ENCODE measurements at places on chromosomes 3 and 15.

DNA sequence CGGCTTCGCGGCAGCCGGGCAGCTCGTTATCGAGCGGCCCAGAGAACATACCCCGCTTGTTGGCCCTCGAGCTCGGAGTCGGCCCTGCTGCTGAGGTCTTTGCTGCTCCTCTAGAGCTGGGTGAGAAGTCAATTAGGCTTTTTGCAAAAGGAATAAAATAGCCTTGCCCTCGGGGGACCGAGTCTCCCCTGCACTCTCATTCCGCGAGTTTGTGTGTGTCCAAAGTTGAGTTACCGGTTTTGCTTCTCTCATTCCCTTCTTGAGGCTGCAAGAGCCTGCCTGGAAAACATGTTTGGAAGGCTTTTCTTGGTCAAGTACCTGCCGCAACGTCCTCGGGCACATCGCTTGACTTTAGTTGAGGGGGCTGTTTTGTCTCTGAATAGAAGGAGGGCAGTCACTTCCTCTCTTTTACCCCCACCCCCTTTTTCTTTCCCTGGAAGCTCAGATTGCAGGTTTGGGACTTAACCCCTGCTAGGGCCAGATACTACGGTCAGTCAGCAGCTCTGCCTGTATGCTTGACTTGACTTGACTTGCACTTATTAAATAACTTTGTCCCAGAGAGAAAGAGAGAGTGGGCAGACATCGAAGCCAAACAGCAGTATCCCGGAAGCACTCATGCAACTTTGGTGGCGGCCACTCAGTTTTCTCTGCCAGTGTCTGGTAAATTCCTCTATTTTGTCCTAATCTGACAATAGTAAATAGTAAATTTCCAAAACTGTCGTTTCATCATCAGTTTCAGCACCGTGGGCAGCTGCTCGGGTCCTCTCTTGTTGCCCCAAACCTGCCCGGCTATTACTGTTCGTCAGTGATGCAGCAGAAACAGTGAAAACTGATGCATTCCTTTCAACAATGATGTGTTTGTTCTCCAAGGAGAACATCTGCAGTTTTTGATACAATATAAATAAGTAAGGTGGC is 609 bp downstream of the RNF13 start:
- DNase-seq, result peak; percentile 35

- DNase-seq, result no peak
These were observed 35.8 kb downstream of the MYH15 start for GRCh38 chr3:108474581-108474980.

- no peak for DNase-seq
These were observed 45.7 kb upstream of the MYZAP start for GRCh38 chr15:57545995-57546394.

- no peak for DNase-seq
These were observed 13.0 kb downstream of the CPA3 start for GRCh38 chr3:148878095-148878494.

- DNase-seq, result no peak
These were observed 2.9 kb downstream of the FBXL22 start for GRCh38 chr15:63600001-63600615.

- peak; percentile 61 for DNase-seq
These were observed 33.5 kb upstream of the MFSD1 start for GRCh38 chr3:158768361-158768787.

- peak; percentile 56 for DNase-seq
These were observed 4.5 kb downstream of the EIF3J start for GRCh38 chr15:44541282-44541958.

- no peak for DNase-seq
These were observed 347.5 kb downstream of the CNTN4 start for GRCh38 chr3:2446146-2446545.

GRCh38 chr3:111882799-111883198 is 23.7 kb downstream of the PHLDB2 start:
- DNase-seq, result no peak

DNA sequence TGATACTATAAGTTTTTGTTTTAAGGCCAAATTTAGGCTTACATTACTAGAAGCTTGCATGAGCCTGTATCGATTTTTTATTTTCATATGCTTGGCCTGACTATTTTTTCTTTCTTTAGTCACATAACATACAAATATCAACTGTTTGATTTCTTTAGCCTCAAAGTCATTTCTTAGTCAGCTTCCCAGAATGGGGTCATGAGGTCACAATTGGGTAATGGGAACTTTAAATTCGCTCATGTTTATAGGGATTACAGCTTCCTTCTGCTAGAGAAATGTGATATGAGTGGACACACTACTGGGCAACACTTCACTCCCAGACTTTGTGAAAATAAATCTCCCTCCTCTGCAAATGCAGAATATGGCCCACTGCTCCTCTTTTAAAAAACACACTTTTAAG is 9.1 kb upstream of the TIPARP start:
- no peak for DNase-seq

- peak; percentile 83 for DNase-seq
These were observed 163.4 kb downstream of the KLF13 start for GRCh38 chr15:31489801-31490646.

GRCh38 chr3:56347219-56347871 is 120.9 kb downstream of the ERC2 start:
- no peak for DNase-seq

DNA sequence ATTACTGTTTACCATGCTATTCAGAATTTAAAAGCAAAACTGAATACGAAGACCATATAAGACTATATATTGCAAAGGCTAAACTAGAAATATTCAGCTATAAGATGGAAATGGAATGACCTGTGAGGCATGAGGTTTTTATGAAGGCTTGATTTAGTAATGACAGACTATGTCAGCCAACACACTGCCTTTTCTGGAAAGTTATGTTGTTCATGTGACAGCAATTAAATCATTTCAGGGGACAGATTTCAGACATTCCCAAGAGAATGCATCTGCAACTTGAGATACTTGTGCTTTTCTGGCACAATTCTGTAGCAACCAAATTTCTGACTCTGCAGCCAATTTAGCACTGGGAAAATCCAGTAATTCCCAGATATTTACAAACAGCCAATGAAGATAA is 8.6 kb upstream of the GATM start:
- no peak for DNase-seq

GRCh38 chr3:71099997-71100719 is 483.4 kb downstream of the FOXP1 start:
- DNase-seq, result no peak

DNA sequence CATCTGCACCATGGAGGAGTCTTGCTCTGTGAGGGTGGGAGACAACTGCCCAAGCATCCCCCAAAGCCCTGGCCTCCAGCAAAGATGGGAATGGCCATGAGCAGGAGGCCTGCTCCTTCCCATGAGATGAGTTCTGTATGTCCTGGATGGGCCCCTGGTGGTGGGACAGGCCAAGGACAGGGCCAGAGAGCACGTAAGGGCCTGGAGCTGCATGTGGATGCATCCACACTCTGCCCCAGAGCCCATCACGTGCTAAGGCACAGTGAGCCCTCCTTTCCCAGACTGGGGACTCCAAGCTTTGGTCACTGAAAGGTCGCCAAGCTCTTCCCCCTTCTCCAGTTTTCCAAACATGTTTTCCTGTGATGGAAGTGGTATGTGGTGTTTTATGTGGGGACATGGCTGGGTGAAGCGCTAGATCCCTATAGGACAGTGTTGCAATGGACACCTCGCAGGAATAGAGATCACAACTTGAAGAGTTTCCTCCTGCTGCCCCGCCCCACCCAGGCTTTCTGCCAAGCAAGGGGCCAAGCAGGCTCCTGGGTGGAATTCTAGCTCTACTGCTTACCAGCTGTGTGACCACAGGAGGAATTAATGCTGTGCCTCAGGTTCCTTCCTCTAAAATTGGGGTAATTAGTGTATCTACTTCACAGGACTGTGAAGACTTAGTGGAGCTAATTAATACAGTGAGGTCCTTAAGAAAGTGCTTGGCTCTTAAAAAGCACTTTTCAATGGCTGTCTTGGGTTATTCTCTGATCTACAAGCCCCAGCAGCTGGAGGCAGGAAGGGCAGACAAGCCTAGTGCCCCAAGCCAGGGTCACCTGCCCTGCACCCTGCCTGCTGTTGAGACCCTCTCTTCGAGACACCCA is 106.4 kb upstream of the RPL32 start:
- DNase-seq, result peak; percentile 85

DNA sequence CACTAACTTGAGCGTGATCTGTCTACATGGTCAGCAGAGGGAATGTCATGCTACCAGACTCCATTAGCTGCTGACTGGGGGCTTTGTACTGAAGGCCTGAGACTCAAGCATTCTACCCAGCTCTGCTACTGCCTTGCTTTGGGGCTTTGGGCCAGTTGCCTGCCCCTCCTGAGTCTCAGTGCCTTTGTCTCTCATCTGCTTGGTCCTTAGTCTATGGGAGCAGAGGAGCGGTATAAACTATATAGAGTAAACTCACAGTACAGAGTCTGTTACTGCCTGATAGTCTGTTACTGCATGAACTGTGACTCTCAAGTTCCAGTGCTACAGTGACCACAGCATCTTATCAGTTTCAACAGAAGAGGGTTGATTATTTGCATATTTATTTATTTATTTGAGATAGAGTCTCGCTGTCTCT is 38.5 kb upstream of the C15orf39 start:
- no peak for DNase-seq

Measured in AG08395 (cell line).